ENCODE measurements at places on chromosomes 1 and 21. TPM values are rescaled to one million over a fixed set of nuclear protein-coding genes. Genes with fewer than 3 reads are reported as not detected.

Gene COL24A1
- total RNA-seq, result 0.38 TPM

Gene S100A8
- total RNA-seq, result 360 TPM

Gene PHLDA3
- total RNA-seq, result 57.4 TPM

Gene CELA2A
- not detected for total RNA-seq

Gene INSRR
- total RNA-seq, result 0.23 TPM

Gene CYP4A22
- 0.10 TPM for total RNA-seq

Gene PTPRC
- 41.7 TPM for total RNA-seq

Gene DNALI1
- 3.9 TPM for total RNA-seq

GRCh38 chr21:21436012-21436534 is 437.9 kb downstream of the NCAM2 start:
- DNase-seq, result no peak

DNA sequence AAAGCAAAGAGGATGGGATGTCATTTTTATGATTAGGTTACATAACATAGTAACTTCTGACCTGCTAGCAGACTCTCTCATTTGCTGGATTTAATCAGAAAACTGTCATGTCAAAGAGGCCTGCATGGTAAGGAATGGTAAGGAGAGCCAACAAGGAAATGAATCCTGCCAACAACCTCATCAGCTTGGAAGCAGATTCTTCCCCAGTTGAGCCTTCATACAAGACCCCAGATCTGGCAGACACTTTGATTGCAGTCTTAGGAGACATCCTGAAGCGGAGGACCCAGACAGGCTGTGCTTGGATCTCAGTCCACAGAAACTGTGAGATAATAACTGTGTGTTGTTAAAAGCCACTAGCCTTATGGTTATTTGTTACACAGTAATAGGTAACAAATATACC is 27.6 kb upstream of the MARK1 start:
- DNase-seq, result no peak

- DNase-seq, result no peak
These were observed 12.4 kb downstream of the CHAF1B start for GRCh38 chr21:36397606-36398005.

GRCh38 chr1:243474136-243474881 is 218.5 kb downstream of the SDCCAG8 start:
- DNase-seq, result peak; percentile 79

- no peak for DNase-seq
These were observed 7.0 kb upstream of the KCNE1 start for GRCh38 chr21:34519016-34519415.

GRCh38 chr1:94002046-94002787 is 93.0 kb upstream of the GCLM start:
- DNase-seq, result no peak

DNA sequence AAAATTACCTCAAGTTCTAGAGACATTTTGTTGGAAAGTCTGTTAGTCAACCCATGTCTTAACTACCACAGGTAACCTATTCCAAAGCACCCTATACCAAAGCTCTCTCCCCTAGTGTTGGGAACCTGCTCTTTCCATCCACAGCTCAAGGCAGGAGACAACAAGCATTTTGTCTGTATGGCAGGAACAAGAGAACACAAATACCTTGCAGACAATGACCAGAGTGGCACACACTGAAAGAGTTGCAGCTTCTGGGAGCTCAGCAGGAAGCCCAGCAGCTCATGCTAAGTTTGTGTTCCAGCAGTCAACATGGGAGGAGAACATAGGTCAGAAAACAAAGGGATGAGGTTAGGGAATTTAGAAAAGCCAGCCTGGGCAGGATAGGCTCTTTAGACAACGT is 300.8 kb downstream of the HHIPL2 start:
- no peak for DNase-seq

DNA sequence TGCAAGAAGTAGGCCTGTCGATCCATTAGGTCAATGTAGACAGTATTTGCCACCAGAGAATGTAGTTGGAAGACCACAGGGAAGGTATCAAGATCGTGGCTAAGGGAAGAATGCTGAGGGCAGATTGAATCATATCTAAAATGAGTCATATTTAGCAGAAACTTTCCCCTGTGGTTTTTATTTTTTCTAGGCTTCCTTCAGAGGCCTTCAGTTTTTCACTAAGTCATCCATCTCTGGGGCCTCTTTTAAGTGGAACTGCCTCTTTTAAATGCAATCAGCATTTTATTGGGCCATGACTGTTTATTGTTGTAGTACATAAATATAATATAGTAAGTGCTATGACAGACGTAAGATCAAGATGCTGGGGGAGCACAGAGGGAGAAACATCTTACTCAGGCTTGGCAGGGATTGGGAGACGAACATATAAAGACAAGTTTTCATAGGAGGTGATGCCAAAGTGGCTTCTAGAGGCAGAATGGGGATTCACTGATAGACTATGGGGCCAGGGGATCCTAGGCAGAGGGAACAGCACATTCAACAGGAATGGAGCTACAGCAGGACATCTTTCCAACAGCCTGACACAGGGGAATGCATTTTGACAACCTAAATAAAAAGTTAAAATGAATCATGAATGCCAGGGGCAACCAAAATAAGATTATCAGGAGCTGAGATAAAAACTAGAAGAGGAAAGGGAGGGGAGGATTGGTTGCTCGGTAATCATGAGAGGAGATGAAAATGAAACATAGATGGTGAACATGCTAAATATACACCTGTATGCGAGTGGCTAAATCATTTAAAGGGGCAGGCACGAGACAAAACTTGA is 20.1 kb downstream of the UBE2U start:
- no peak for DNase-seq

GRCh38 chr21:19510057-19510456 is 1106.5 kb upstream of the TMPRSS15 start:
- DNase-seq, result no peak

DNA sequence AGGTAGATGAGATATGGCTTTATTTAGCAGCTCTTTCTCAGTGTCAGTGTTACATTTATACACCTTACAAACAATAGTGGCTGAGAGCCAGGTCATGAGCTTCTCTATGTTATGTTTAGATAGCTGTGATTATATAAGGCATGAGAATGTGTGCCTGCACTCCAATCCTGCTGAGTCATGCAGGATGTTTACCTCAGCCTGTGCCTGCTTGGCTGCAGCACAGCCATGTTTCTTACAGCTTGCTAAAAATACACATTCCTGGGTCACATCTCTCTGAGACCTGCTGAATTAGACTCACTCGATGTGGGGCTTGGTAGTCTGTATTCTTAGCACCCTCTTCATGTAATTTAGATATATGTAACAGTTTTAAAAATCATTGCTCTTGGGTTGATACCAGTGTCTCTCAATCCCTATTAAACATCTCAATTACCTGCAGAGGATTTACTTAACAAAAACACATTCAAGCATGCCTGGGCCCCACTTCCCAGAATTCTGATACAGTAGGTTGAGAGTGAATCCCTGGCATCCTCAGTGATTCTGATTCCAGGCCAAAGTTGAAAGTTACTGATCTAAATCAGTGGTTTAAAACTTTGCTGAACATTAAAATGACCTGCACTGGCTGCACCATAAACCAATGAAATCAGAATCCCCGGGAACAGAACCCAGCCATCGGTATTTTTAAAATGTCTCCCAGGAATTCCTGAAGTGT is 107.5 kb downstream of the GDAP2 start:
- DNase-seq, result no peak

DNA sequence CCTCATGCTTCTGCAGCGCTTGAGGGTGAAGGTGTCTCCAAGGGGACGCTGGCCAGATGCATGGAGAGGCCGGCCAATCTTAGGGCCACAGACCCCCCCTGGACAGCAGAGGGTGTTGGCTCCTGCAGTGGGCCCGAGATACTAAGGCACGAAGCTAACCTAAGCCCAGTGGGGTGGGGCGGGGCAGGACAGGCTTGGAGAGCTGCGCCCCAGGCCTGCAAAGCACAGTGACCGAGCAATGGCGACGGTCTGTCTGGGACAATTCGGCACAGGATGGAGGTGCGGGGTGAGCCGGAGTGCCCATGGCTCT is 1.3 kb downstream of the FNDC10 start:
- DNase-seq, result no peak

DNA sequence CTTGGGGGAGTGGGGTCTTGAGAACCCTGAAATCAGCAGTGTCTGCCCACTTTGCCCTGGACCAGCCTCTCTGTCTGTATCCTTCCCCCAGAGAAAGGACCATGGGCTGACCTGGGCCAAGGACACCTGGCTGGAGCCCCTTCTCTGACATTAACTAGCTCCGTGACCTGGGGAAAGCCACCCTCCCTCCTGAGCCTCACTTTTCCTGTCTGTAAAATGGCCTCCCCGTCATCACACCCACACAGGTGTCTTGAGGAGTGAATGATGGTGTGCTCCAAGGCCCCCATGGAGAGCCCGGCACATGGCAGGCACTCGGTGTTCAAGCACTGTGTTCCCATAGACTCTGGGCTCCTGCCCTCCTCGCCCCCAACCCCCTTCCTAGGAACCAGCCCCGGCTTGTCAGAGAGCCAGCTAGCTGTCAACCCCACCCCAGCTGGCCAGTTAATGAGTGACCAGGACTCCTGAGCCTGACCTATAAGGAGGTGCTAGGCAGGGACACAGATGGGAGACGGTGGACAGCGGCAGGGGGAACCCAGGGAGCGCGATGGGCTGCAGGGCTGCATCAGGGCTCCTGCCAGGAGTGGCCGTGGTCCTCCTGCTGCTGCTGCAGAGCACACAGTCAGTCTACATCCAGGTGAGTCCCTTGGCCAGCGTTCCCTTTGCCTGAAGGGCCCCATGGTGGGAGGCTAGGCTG is at the start of gene GUCA2B:
TSS of gene GUCA2B (plus strand) at position 504 of the 694 bp plus-strand sequence. CDS start at position 545, 41 bp downstream.
- DNase-seq, result no peak

DNA sequence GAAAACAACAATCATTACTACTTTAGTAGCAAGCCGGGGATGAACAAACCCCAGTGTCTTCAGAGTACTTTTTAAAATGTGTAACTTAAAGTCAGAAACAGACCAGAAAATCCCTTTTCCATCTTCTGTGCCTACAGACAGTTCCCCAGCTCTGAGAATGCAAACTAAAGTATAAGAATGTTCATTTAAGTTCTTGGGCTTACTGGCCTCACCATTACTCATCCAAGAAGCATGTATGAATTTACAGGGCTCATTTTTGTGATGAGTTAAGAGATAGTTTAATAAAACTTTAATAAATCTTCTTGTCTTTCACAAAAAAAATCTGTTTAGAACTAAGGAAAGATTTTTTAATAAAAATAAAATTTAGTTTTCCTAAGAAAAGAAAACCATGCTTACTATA is 4.6 kb downstream of the LPGAT1 start:
- no peak for DNase-seq

DNA sequence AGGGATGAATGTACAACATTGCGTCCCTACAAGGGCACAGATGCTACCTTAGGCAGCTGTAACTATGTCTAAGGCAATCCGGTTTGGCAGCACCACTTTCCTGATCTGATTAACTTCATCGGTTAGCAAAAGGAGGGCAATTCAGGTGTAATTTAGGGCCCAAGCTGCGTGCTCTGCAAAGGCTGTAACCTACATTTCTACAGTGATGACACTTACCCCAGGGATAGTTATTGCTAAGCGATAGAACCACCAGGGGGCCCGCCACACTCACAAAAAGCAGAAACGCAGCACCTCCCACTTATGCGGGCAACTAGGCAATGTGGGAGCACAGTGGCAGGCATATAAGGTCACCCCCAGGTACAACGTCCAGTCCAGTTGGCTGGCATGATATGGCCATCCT is 113.5 kb downstream of the GDAP2 start:
- DNase-seq, result no peak

DNA sequence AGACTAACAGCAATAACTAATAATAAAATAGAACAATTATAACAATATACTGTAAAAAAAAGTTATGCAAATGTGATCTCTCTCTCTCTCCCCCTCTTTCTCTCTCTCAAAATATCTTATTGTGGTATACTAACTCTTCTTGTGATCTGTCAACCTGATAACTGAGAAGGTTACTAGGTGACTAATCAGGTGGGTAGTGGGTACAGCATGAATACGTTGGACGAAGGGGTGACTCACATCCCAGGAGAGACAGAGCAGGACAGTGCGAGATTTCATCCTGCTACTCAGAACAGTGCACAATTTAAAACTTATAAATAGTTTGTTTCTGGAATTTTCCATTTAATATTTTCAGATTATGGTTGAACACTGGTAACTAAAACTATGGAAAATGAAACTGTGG is 257.5 kb downstream of the LRRC40 start:
- DNase-seq, result no peak

GRCh38 chr1:99266726-99267125 is 2.4 kb downstream of the PLPPR4 start:
- DNase-seq, result no peak

DNA sequence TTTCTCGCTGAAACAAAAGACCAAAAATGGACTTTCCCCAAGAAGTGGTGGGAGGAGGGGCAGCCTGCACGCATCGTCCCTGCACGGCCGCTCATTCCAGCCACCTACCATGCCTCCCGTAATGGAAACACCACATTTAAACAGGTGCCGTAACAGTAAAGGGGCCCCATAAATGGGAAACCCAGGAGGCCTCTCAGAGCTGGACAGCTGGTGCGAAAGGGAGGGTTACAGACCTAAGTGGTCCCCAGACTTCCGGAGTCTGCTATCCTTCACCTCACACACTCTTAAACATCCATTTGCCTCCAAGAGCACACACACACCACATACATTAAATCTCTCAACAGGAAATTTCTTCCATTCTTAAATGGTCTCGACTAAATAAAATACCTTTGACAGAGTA is 120.7 kb upstream of the SOD1 start:
- no peak for DNase-seq

- DNase-seq, result no peak
These were observed 35.5 kb upstream of the DENND1B start for GRCh38 chr1:197810812-197811211.

DNA sequence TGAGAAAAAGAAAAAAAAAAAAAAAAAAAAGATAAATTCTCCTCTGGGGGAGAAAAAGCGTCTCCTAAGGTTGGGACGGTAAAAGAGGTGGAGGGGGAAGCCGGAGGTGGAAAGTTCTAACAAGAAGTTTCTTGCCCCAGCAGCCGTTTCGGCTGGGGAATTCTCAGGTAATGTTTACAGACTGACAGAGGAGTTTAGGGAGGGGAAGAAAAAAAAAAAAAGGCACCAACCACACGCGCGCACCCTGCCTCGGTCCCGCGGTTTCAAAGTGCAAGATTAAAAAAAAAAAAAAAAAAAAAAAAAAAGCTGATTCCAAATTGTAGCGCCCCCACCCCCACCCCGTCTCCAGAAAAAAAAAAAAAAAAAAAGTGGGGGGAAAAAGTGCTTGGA is 504 bp downstream of the DHRS3 start:
- no peak for DNase-seq

- DNase-seq, result no peak
These were observed 219.0 kb downstream of the KAZN start for GRCh38 chr1:14817223-14818170.
